Hematopoietic multipotent progenitor cell treated with erythropoietin and hydrocortisone succinate and interleukin-3 and kit ligand, for 6 days (in vitro differentiated cells): ENCODE measurements at places on chromosomes 1 and 21.
A peak's percentile ranks its signal among the peaks of the same experiment; 100 is the strongest.

DNA sequence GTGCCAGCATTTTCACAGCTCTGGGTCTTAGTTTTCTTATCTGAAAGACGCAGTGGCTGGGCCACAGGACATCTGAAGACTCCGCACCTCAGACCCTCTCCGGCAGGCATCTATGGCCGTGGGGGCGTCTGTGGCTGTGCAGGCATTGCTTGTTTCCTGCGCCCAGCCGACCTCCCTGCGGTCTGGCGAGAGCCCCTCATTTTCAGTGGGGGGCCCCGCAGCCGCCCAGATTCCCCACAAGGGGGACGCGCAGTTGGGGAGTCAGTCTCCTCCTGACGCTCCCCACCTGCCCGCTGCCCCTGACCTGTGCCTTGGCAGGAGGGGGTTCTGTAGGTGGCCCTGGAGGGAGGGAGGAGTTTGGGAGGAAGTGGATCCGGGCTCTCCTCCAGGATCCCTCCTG, 3.5 kb upstream of the TFF1 start:
- DNase-seq, result no peak

GRCh38 chr1:225979421-225979820, 19.7 kb downstream of the SDE2 start:
- DNase-seq, result no peak

- DNase-seq, result peak; percentile 17
These were observed 25.1 kb downstream of the PRDM16 start for GRCh38 chr1:3093898-3094626.

- DNase-seq, result no peak
These were observed 386.4 kb downstream of the HHAT start for GRCh38 chr1:210715072-210715471.

DNA sequence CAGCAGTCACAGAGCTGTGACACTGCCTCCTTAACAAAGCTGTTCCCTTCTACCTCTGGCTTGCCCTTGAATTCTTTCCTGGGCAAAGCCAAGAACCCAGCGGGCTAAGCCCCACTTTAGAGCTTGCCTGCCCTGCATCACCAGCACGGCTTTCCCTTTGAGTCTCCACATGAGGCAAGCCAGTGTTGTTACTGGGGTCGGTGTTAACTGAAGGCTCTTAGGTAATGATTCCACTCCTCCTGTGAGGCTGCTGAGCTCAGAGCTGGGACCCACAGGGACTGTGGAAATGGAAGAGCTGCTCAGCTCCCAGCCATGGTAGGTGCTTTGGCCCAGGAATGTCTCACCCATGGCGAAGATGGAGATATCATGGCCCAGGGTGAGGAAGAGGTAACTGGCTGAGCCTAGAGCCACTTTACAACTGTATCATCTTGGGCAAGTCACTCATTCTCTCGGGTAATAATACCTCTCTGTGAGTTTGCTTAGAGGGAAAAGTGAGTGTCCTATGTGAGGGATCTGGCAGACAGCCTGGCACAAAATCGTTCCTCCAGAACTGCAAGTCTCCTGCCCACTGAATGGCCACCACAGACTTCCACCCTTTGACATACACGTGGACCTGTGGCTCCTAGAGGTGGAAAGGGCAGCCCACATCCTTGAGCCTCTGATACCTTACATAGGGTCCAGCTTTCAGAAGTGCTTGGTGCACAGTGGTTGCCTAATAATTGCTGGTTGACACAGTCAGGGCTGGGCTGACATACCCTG, 654.1 kb downstream of the PTPRU start:
- no peak for DNase-seq

- DNase-seq, result no peak
These were observed 125.8 kb downstream of the UBR4 start for GRCh38 chr1:19084206-19084738.

DNA sequence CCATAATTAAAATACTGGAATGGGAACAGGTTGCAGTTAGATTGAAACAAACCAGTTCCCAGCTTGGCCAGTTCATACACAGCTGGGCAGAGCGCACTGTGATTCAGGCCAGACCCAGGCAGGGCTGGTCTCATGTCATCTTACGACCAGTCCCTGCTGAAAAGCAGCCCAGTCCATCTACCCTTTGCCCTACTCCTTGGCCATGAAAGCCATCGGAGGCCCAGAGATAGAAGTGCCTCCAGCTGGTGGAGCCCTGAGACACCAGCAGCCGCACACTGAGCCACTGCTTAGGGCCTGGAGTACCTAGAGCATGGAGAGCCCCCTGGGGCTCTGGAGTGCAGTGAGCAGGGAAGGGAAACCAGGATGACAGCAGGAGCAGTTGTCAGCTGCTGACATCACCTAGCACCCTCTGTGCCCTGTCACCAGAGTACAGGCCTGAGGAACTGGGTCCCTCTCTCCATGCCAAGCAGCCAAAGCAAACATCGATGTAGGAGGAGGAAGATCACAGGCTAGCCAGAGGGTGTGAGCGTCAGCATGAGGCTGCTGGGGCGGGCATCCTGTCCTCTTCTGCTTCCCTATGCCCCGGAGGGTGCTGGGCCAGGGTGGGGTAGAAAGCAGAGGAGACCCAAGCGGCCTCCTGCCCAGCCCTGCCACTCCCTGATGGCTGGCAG, 34.2 kb upstream of the TMEM125 start:
- no peak for DNase-seq

DNA sequence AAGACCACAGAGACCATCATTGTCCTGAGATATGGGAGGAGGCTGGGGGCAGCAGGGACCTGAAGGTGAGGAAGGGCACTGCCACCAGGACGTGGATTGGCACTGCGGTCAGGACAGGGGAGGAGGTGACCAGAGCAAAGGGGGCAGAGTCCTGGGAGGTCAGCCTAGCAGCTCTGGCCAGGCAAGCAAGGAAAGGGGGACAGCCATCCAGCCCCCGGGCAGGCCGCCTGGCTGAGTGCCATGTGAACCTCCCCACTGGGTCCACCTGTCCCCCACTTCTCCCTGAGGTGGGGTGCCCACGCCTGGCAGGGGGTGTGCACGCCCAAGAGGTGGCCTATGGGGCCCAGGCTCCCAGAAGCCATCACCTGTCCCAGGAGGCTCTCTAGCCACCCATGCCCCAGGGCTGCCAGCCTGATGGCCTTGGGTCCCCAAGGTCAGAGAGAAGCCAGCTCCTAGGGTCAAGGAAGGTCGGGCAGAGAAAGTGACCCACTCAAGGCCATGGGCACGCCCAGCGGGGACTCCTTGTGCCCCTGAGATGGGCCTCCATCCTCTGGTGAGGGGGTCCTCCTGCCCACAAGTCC, 17.6 kb upstream of the PTTG1IP start:
- DNase-seq, result no peak

DNA sequence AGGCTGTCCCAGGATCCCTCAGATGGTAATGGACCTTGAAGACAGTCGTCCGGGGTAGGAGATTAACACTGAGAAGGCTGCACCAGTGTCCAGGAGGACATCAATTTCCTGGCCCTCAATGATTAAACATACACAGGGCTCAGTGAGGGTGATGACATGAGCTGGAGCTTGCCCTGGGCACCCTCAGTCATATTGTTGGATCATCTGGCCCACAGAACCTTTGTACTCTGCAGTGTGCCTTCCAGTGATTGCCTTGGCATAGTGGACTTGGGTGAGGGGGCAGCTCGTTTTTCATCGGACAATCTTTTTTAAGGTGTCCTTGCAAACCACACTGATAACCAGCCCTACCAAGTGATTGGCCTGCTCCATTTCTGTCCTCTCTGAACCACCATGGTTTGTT, 111.1 kb upstream of the SGIP1 start:
- DNase-seq, result no peak

GRCh38 chr1:58922302-58923089, 138.6 kb upstream of the JUN start:
- no peak for DNase-seq

- DNase-seq, result no peak
These were observed 290.0 kb upstream of the RUNX1 start for GRCh38 chr21:35338881-35339632.

- DNase-seq, result no peak
These were observed 11.9 kb downstream of the IFNLR1 start for GRCh38 chr1:24175033-24175755.

DNA sequence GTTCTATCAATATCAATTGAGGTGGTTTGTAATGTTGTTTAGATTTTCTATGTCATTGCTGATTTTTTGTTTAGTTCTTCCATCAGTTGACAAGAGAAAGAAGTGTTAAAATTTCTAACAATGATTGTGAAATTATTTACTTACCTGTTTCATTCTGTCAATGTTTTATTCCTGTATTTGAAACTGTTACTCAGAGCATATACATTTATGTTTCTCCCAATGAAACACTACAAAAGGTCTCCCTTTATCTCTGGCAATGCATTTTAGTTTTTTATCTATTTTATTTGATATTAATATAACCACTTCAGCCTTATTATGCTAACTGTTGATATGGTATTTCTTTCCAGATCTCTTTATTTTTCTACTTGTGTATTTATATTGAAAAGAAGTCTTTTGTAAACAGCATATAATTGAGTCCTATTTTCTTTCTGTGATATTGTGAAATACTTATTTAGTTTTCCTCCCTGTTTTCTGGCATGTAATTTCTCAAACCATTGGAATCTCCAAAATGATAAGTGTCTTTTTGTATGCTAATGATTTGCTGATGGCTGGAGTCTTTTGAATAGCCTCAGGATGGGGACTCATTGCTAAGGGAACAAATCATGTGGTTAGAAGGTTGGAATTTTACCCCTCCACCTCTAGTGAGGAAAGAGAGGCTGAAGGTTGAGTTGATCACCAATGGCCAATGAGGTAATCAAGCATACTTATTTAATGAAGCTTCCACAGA, 122.0 kb downstream of the ADSS2 start:
- no peak for DNase-seq

DNA sequence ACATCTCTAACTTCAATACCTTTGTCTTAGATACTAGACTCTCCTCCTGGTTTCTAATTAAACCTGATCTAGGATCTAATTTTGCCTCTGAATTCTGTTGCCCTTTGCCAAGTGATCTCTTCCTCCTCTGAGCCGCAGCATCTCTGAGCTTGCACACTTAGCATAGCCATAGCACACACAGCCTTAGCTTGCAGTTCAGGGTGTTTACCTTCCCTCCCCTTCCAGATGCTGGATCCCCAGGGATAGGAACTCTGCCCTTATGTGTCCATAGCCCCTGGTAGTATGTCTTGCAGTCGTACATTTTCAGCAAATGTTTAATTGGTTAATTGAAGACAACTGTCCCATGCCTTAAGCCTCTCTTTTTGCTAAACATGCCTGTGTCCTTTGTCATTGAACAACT, 30.3 kb downstream of the SELL start:
- DNase-seq, result no peak

GRCh38 chr1:184910691-184911091, 63.6 kb downstream of the NIBAN1 start:
- DNase-seq, result no peak

DNA sequence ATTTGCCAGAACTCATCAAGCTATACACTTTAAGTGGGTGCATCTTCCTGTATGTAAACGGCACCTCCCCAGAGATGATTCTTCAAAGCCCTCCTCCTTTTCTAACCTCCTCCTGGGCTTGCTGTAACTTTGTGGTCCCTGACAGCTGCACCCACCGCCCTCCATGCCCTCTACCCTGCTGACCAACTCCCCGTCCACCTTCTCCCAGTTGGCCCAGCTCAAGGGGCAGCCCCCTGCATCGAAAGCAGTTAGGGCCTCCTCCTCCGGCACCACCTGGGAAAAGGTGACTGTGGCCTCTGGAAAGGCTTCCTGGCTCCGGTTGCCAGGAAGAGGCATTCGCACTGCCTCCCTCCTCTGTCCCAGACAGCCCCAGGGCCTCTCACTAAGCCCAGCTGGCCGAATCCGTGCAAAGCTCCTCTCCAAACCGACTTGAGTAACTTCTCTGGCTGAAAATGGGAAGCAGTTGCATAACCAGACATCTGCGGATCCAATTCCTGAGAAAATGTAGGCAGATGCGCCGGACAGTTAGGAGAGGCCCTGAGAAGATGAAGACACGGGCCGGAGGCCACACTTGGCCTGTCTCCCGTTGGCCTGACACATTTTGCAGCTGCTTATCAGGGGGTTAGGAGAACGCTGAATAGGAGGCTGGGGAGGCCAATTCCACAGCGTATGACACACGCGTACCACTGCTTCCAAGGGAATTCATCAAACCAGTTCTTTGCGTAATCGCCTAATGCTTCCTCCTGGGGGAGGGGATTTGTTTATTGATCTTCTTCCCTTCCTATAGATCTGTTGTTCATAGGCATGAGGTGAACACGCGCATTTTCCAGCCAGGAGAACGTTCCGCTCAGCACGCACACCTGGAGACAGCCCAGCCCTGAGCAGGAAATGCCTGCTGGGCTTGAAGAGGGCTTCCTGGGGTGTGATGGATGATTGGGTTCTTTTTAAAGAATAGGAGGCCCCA, 48.7 kb upstream of the COL6A2 start:
- DNase-seq, result no peak

GRCh38 chr1:209882942-209883340, 55.1 kb upstream of the SYT14 start:
- no peak for DNase-seq

- peak; percentile 78 for DNase-seq
These were observed 2.0 kb downstream of the SCMH1 start for GRCh38 chr1:41239988-41240610.

- no peak for DNase-seq
These were observed 46.3 kb downstream of the ATP6V1G3 start for GRCh38 chr1:198494139-198494538.

GRCh38 chr1:182587666-182588499, 1.2 kb downstream of the RNASEL start:
- DNase-seq, result no peak

- no peak for DNase-seq
These were observed 6.6 kb downstream of the GNG4 start for GRCh38 chr1:235642943-235643371.

GRCh38 chr1:226691247-226691646, 47.8 kb downstream of the ITPKB start:
- no peak for DNase-seq

DNA sequence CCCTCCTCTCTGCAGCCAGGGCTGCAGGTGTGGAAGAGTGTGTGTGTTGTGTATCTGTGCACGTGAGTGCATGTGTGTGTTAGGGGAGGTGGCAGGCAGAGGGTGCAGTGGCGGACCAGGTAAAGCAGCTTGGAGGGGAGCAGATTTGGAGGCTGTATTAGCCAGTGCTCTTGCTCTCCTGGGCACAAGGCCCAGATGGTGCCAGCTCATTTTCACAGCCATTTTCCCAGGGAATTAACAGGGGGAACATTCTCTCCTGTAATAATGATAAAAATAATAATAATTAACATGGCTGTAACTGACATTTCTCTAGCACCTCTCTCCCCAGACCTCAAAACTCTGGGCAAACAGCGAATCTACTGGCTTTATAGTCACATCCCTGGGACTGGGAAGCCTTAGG, 43.6 kb downstream of the LRRN2 start:
- DNase-seq, result no peak

- peak; percentile 56 for DNase-seq
These were observed 10.7 kb upstream of the LAPTM5 start for GRCh38 chr1:30768159-30768829.

DNA sequence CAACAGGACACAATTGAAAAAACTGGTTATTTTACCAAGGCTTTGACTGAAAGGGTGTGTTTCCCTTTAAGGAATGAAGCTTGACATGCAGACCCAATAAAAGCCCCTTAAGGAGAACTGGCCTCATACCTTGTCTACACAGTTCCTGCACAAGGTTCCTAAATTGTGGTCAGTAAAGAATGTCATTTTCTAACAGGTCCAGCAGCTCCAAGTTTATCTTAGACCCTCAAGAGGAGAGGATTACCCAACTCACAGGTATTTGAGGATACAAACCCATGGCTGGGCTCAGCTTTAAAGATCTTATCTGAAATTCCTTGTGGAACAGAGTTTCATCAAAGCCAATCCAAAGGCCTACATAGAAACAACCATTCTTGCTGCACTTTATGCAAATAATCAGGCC, 31.4 kb upstream of the CBR3 start:
- DNase-seq, result no peak

- DNase-seq, result no peak
These were observed 211.7 kb upstream of the UBE2U start for GRCh38 chr1:63991685-63992084.

GRCh38 chr1:175267716-175268416, 75.3 kb upstream of the KIAA0040 start:
- DNase-seq, result no peak
